Endothelial cell (in vitro differentiated cells): ENCODE measurements at places on chromosomes 16 and 17.

DNA sequence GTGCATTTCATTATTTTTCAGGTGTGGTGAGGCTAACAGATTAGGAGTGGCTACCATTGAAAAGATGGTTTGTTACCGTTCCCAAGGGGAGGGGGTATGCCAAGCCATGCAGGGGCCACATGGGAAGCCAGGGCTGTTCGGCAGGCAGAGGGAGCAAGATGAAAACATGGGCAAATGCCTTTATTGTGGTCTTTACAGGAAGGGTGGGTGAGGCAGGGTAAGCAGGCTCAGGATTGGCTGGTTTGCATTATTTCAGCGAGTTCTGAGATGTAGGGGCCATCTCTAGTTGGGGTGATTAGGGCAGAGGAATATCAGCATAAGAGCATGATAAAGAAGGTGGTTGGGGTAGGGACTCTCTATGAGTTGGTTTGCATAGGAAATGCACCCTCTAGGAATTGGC lies 117.6 kb downstream of the CCT6B start:
- no peak for DNase-seq

- DNase-seq = no peak
Measured at GRCh38 chr17:38917259-38917658, 8.2 kb upstream of the LASP1NB start.

- DNase-seq = peak; percentile 79
Measured at GRCh38 chr16:57720142-57720575, 15.4 kb upstream of the KATNB1 start.

DNA sequence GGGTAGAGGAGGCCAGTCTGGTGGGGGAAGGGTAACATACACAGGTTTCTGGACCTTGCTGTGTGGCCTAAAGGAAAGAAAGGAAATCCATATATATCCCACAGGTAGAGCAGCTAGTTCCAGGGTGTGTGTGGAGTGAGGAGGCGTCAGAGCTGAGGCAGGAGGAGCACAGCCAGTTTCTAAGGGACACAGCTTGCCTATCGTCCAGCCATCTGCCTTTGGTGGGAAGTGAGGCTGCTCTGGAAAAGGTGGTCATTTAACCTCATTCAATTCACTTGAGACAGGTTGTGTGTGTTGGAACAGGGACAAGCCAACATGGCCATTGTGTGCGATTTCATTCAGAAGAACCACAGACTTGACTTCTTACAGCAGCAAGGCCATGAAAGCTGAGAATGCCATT lies 36.9 kb upstream of the ERN1 start:
- DNase-seq = no peak

DNA sequence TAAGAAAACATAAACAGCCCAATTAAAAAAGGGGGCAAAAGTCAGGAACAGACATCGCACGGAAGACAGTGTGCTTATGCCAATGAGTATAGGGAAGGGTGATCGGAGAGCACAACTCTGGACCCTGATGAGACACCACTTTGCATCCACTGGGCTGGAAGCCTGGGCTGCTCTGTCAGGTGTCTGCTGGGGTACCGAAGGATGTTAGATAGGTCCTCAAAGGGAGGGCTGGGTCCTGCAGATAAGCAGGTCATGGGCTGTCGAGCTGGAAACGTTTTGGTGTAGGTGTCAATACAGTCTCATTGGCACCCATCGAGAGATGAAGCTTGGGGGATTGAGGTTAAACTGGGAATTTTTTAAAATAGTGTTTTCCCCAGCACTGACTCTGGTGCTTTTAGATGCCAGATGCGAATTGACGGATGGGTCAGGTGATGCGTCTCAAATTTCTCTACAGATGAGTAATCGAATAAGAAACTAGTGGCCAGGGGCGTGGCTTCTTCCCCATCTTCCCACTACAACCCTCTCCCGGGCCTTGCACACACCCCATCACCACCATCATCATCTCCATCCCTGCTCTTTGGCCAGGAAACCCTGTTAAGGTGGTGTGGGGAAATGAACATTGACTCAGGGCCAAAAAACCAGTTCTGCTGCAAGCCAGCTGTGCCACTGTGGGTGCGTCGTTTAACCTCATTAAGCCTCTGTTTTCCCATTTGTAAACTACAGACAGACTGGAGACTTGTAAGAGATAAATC lies 47.8 kb upstream of the IRF8 start:
- no peak for DNase-seq

DNA sequence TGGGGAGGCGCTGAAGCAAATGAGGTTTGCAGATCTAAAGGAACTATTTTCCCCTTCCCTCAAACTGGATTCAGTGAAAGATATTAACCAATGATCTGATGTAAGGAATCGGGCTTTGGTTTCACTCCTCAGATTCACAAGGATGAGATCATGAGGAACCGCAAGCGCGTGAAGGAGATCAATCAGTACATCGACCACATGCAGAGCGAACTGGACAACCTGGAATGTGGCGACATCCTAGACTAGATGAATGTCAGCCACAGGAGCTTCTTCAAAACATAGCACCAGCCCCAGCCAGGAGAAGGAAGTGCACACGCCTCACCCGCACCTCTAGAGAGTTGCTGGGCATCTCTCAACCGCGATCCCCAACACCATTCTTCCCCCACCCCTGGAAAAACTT lies 22.5 kb downstream of the ATPAF2 start:
- no peak for DNase-seq

DNA sequence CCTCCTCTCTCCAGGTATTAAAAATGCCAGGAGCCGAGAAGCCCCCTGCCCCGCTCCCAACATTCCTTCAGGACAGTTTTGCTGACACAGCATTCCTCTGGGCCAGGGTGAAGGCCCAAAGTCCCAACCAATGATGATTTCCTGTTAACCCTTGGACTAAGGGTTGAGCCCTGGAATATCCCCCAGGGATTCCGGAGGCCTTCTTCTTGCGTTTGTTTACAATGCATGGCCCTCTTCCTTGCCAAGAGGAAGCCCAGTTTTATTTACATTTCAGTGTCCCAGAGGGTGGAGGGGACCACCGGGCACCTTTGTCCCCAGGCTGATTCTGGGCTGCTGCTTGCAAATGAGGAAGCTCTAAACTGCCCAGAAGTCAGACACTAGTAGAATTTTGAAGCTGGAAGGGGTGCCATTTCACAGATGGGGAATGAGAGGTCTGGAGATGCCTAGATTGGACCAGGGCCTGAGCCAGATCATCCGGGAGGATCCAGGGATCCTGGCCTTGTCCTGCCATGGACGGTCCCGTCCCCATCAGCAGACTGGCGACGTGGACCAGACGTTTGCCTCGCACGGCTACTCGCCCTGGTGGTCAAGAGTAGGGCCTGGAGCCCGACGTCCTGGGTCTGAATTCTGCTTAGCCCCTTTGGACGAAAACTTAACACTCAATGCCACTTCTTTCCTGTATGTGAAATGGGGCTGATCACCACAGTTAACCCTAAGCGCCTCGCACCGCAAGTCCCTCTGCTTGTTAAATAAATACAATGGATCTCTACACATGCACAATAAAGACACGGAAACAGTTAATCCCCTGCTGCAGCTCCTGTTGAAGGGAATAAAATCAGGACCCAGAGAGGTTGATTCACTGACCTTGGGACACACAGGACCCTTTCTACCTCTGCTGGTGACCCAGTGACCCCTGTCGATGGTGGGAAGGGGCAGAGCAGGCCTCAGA lies 55.6 kb upstream of the CIBAR2 start:
- DNase-seq = no peak

DNA sequence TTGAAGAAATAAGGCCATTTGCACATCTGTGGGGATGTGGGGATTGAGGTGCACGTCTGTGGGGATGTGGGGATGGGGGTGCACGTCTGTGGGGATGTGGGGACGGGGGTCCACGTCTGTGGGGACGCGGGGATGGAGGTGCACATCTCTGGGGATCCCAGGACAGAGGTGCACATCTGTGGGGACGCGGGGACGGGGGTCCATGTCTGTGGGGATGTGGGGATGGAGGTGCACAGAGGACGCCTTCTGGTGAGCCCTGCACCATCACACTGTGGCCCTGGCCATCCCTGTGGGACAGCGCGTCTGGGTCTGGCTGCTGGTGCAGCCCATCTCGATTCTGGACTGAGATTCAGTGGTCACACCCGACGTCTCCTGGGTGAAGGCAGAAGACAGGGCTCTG lies 161.4 kb downstream of the LAT start:
- DNase-seq = no peak

- DNase-seq = no peak
Measured at GRCh38 chr16:4594433-4595410, 20.0 kb downstream of the UBALD1 start.

DNA sequence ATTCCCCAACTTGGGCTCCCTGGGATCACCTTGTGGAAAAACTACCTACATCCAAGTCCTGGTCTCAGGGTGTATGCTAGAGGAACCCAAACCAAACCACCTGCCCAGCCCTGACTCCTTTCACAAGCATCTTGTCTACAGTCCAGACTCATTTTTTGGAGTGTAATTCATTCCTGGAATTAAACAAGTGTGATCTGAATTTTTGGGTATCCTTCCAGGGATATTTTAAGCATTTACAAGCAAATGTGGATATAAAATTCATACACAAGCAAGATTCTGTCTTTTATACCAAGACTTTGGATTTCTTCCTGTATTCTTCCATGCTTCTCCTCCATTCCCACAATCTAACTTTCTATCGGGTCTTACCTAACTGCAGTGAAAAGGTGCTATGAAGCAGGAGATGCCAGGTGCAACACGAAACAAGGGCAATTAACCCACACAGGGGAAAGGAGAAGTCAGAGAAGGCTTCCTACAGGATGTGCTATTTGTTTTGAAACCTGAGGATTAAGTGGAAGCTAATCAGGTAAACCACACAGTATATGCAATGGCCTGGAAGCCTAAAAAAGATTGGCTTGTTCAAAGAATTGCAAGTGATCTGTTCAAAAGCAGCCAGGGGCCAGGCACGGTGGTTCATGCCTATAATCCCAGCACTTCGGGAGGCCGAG lies 417.2 kb upstream of the C16orf82 start:
- no peak for DNase-seq
